ENCODE measurements at places on chromosomes 12 and 14.

- no peak for DNase-seq
These were observed 1359.5 kb downstream of the AACS start for GRCh38 chr12:126424696-126425095.

DNA sequence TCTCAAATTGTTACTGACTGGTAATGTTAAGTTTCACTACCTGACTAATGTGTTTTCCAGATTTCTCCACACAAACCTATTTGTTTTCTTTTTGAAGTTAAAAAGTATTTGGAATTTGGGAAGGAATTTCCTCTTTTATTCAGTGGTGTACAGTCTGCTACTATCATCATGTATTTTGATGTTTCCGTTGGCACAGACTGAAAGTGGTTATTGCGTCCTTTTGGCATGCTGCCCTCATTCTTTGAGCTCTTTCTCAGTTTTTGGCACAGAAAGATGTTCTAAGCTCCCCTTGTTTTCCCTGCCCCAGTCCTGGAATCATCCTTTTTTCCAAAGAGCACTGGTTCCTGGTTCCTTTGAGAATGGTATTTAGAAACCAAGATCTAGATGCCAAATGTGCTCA, 31.4 kb upstream of the RTRAF start:
- DNase-seq, result no peak

DNA sequence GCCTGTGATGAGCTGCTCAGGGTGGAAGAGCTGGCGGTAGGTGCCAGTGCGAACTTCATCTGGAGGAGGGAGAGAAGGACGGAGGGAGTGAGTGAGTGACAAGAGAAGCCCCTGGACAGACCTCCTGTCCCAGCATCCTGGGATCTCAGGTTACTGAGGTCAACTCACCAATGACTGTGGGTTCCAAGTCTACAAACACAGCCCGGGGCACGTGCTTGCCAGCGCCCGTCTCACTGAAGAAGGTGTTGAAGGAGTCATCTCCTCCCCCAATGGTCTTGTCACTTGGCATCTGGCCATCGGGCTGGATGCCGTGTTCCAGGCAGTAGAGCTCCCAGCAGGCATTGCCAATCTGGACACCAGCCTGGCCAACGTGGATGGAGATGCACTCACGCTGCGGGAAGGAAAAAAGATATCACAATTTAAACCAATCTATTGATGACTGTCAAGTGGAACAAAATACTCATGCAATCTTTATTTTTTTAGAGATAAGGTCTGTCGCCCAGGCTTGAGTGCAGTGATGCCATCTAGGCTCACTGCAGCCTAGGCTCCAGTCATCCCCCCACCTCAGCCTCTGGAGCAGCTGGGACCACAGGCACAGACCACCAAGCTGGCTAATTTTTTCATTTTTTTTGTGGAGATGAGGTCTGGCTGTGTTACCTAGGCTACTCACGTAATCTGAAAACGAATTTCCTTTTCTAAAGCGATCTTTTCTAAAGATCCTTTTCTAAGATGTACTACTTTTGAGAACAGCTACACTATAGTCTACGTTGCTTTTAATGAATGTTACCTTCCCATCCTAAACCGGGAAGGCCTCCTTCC, 1.7 kb downstream of the TUBA1B start:
- DNase-seq, result no peak

- no peak for DNase-seq
These were observed 1.3 kb downstream of the SLC38A1 start for GRCh38 chr12:46267575-46267824.

DNA sequence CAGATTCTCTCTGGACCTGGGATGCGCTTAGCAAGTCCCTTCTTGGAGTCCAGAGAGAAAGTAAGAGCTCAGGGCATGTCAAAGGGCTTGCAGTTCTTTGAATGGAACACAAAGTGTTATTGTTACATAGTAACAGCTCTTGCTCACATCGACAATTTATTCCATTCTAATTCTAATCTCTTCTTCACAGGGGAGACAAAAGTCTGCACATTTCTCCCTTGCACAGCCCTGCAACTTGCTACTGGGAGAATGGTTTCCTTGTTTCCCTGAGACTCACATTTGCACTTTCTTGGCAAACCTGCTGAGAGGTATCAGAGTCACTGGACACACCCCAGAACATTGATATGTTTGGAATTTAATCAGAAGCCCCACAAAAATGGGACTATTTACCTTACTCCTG, 209.9 kb upstream of the IGF1 start:
- DNase-seq, result no peak

GRCh38 chr14:81868172-81868571, 334.5 kb upstream of the SEL1L start:
- DNase-seq, result no peak

GRCh38 chr14:51485733-51486132, 166.0 kb upstream of the FRMD6 start:
- DNase-seq, result no peak

GRCh38 chr12:21459474-21459873, 22.0 kb downstream of the PYROXD1 start:
- no peak for DNase-seq

GRCh38 chr12:52323416-52324152, 2.4 kb upstream of the KRT83 start:
- no peak for DNase-seq

GRCh38 chr12:125194163-125194773, 129.0 kb downstream of the AACS start:
- no peak for DNase-seq

DNA sequence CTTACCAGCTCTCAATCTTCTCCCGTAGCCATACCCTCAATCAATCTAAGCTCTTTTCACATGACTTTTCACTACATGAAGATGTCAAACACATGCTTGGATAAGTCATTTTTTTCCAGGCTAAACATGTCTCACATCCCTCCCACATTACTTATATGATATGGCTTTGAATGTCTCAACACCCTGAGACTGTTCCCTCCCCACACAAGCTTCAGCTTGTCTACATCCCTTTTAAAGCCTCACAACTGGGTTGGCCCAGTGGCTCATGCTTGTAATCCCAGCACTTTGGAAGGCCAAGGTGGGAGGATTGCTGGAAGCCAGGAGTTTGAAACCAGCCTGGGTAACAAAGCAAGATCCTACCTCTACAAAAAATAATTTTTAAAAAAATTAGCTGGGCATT, 18.5 kb downstream of the ANAPC5 start:
- no peak for DNase-seq

GRCh38 chr12:93780101-93780641, 103.0 kb downstream of the CRADD start:
- no peak for DNase-seq

DNA sequence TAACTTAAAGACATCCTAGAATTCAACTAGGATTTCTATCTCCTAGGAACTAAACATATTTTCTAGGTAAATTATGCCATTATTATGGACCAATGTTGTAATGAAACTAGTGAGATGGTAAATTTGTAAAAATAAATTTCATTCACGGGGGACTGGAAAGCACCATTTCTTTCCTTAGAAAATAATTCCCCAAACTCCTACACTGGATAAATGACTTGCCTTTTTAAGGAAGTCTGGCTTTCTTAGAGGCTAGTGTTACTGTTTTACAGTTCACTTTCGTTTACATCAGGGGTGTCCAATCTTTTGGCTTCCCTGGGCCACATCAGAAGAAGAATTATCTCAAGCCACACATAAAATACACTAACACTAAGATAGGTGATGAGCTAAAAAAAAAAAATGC, 3.3 kb downstream of the SLC39A9 start:
- no peak for DNase-seq

GRCh38 chr14:64680714-64681065, 23.5 kb upstream of the PLEKHG3 start:
- no peak for DNase-seq

DNA sequence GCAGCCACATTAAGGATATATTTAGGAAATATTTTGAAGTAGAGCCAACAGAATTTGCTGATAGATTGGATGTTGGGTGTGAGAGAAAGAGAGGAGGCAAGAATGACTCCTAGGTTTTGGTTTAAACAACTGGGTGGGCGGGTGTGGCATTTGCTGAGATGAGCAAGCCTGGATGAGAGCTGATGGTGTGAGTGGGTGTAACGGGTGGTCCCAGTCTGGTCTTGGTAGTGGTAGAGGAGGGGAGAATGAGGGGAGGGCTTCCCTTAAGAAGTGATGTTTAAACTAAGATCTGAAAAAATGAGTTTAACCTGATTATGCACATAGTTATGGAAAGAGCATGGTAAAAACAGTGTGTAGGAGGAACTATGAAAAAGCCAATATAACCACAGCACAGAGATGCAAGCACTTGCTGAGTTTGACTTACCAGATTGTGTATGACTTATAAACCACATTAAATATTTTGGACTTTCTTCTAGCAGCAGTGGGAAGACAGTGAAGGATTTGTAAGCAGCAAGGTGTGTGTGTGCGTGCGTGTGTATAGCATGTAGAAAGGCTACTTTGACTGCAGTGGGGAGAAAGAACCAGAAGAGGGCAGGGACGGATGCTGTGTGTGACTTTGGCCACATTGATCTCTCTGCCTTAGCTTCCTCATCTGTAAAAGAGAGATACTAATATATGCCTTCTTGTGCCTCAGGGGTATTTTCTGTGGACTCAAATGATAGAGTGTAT, 139.7 kb downstream of the PRIMA1 start:
- DNase-seq, result no peak

DNA sequence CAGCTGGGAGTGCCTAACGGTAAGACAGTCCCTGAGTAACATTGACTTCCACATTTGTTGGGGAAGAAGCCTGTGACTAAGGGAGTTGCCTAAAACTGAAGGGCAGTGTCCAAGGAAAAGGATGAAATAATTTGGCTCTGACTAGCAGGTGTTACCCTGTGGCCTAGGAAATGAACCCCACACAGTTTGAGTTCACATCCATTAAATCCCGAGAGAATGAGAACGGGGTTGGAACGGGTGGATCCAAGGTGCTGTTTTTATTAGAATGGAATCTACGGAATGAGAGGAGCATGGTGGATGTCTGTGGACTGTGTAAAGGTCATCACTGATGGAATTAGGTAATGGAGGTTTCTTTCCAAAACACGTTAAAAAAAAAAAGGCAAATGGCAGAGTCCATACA, 324.0 kb downstream of the MED13L start:
- no peak for DNase-seq

DNA sequence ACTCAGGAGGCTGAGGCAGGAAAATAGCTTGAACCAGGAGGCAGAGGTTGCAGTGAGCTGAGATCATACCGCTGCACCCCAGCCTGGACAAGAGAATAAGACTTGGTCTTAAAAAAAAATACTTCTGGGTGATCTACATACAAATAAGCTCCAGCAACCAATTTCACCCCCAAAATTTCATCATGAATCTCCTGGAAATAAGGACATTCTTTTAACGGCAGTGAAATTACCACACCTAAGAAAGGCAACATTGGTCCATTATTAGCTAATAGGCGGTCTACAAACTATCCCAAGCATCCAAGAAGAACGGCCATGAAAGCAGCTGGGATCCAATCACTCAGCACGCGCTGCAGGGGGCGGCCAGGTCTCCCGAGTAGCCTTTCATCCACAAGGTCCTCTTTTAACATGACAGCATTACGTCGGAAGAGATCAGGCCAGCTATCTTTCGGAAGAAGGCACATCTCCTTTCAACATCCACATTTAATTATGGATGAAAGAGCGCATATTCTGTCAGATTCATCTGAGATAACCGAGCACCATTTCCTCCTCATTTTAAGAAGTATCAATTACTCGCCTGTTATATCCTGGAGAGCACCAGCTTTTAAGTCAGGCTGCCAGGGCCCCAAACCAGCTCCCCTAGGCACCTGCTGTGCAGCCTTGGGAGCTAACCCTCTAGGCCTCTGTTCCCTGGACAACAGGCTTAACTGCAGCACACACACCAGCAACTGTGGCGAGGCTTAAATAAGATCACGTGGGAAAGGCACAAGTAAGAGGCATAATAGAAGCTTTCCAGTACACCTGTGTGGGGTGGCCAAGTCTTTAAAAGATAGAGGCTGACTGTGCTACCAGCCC, 4.2 kb downstream of the SLC15A4 start:
- no peak for DNase-seq

DNA sequence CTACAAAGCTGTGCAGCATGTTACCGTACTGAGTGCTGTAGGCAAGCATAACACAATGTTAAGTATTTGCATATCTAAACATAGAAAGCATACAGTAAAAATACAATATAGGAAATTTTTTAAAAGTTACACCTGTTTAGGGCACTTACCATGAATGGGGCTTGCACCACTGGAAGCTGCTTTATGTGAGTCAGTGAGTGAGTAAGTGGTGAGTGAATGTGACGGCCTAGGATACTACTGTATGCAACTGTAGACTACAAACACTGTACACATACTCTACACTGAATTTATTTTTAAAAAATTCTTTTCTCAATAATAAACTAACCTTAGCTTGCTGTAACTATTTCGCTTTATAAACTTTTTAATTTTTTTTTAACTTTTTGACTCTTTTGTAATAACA, 82.1 kb upstream of the FSCB start:
- no peak for DNase-seq

DNA sequence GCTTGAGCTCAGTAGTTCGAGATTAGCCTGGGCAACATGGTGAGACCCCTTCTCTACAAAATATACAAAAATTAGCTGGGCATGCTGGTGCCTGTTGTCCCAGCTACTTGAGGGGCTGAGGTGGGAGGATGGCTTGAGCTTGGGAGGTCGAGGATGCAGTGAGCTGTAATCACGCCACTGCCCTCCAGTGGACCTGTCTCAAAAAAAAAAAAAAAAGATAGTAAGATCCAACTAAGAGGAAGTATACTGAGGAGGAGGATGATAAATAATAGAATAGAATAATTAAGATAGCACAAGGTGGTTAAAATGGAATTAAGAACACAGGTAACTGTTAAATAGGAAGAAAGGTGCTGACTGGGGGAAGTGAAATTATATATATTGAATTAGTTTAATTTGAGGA, 37.0 kb upstream of the BAZ1A start:
- no peak for DNase-seq

DNA sequence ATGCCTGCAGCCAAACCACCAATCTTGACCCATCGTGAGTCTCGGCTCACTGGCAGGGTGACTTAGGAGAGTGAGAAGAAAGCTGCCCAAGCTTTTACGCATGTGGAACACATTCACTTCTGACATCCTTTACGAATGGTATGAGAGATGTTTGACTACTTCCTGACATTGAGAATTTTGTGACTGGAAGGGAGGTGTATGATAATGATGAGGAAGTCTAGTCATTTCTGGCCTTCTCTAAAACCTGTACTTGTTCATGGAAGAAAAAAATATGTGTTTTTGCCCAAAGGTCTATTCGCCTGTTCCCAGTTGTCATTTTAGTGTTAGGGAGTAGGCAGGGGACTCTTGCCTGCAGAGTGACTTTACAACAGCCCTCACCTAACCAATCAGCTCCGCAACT, 227.2 kb upstream of the ATP2B1 start:
- DNase-seq, result no peak

- no peak for DNase-seq
These were observed 19.1 kb upstream of the ACVR1B start for GRCh38 chr12:51932218-51933076.

- no peak for DNase-seq
These were observed 139.5 kb upstream of the AEBP2 start for GRCh38 chr12:19299765-19300164.

GRCh38 chr12:124633365-124634362, 66.3 kb upstream of the NCOR2 start:
- DNase-seq, result no peak

GRCh38 chr12:6582959-6583358, 14.9 kb upstream of the NOP2 start:
- no peak for DNase-seq
